ENCODE measurements at places on chromosomes 12 and 14. TPM values are rescaled to one million over a fixed set of nuclear protein-coding genes. Genes with fewer than 3 reads are reported as not detected.

Gene CTSG
- total RNA-seq = not detected

Gene PRH1
- 10.5 TPM for total RNA-seq

Gene ALDH1L2
- 2.2 TPM for total RNA-seq

Gene ADGRD1
- total RNA-seq = 0.21 TPM

Gene CCDC197
- total RNA-seq = not detected

Gene BRI3BP
- 35.1 TPM for total RNA-seq

Gene SERPINA5
- 0.49 TPM for total RNA-seq

DNA sequence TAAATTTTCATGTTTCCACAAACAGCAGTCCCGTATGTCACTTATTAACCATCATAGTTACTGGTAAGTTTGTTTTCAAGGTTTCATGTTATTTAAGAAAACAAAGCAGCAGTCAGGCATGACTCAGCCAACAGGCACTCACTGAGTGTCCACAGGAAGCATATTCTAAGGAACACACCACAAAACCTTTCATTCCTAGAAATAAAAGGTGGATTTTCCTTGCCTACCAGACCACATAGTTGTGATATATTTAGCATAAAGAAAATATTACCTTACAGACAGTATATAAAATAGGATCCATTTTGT lies 143.3 kb upstream of the AVPR1A start:
- H3K4me1 ChIP-seq = no peaks in the 10 kb centered on the region
- DNase-seq = no peak
- H3K36me3 ChIP-seq = no peaks in the 10 kb centered on the region
- H3K27ac ChIP-seq = no peak overlapping the region

DNA sequence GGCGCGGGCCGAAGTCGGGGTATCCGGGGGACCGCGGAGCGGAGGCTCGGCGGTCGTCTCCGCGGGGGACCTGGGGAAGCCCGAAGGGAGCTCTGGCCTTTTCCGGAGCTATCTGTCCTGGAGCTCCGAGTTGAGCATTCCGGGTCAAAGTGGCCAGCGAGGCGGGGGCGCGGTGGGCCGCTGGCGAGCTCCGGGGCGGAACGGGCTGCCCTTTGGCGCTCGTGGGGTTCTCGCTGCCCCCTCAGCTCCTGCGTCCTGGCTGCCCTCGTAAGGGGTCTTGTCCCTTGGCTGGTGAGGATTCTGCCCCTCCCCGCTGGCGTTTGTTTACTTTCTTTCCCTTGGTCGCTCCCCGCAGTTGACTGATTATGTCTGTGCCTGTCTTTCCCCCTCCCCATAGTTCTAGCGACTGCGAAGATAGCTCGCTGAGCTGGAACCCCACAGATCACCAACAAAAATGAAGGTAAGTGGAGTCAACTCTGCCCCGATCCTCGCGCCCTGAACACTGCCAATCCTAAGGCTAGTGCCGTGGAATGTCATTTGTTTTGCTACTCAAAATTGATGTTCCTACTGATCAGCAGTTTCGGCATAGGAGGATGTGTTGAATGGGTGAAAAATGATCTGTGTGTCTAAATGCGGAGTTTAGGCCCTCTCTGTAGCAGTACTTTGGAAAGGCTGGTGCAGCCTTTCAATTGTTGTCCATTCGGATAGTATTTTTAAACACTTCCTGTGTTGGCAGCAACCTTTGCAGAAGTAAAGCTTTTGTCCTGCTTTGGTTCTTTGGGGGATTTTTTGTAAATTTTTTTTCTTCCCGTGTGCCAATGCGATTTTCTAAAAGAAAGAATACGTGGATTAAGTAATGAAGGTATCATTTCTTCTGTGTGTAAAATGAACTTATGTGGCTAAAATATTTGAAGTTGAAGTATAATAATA lies 1.3 kb downstream of the ARID4A start:
- H3K4me1 ChIP-seq = peaks cover 7% of the 10 kb centered on the region
- H3K27me3 ChIP-seq = no peaks in the 10 kb centered on the region
- peak overlapping the region; percentile 80 for H3K27ac ChIP-seq
- no peak for DNase-seq

GRCh38 chr14:101808020-101808641 lies 46.6 kb downstream of the PPP2R5C start:
- peaks cover 6% of the 10 kb centered on the region for H3K36me3 ChIP-seq
- no peak overlapping the region for H3K4me3 ChIP-seq
- no peaks in the 10 kb centered on the region for H3K27me3 ChIP-seq
- H3K27ac ChIP-seq = peak overlapping the region; percentile 97
- H3K4me1 ChIP-seq = peaks cover 19% of the 10 kb centered on the region

GRCh38 chr12:116717466-116718437 lies 20.1 kb downstream of the SPRING1 start:
- H3K4me1 ChIP-seq = peaks cover 4% of the 10 kb centered on the region
- peaks cover 7% of the 10 kb centered on the region for H3K36me3 ChIP-seq
- H3K4me3 ChIP-seq = no peak overlapping the region
- no peaks in the 10 kb centered on the region for H3K27me3 ChIP-seq
- no peak overlapping the region for H3K27ac ChIP-seq

GRCh38 chr12:131644481-131644880 lies 66.4 kb upstream of the SFSWAP start:
- H3K27me3 ChIP-seq = no peaks in the 10 kb centered on the region
- no peak overlapping the region for H3K4me3 ChIP-seq
- no peak overlapping the region for H3K27ac ChIP-seq
- H3K36me3 ChIP-seq = no peaks in the 10 kb centered on the region

DNA sequence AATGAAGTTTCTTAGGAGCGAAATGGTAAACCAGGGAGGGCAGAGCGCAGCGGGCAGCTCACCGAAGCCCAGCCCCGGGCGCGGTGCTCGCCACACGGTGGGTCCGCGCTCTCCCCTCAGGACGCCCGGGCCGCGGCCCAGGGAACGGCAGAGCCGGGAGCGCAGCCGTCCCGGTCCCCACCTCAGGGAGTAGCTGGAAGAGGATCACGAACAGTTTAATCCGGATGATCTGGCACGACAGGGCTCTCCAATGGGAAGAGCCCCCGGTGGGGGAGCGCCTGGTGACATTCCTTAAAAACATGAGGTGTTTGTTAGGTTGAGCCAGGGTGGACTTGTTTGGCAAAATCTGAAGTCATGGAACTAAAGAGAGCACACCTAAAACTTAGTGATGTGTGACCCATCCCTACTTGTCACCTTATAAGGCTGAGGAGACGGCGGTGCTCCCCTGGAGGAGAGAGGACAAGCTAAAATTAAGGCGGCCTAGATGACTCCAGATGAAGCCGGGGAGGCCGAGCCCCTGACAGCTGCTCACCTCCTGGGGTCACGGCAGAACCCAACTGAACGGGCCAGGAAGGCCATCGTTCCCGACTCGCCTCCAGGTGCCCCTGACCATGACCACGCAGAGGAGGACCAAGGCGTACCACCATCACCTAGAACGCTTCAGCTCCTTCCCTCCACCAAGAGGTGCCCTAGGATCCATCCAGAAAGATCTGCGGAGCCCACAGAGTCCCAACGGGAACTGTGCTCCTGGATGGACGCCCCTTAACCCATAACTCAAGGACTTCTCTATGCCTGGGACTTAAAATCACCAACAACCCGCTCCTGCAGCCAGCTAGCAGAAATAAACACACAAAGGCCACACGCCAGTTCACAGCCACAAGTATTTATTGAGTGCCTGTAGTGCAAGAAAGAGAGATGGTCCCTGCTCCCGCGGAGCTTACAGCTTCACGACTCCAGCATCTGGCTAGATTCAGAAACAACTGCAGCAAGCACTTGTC lies 866 bp upstream of the PITPNM2 start:
- peaks cover 32% of the 10 kb centered on the region for H3K4me1 ChIP-seq
- H3K27ac ChIP-seq = peak overlapping the region; percentile 73
- H3K36me3 ChIP-seq = peaks cover 10% of the 10 kb centered on the region
- no peak for DNase-seq
- no peaks in the 10 kb centered on the region for H3K27me3 ChIP-seq

DNA sequence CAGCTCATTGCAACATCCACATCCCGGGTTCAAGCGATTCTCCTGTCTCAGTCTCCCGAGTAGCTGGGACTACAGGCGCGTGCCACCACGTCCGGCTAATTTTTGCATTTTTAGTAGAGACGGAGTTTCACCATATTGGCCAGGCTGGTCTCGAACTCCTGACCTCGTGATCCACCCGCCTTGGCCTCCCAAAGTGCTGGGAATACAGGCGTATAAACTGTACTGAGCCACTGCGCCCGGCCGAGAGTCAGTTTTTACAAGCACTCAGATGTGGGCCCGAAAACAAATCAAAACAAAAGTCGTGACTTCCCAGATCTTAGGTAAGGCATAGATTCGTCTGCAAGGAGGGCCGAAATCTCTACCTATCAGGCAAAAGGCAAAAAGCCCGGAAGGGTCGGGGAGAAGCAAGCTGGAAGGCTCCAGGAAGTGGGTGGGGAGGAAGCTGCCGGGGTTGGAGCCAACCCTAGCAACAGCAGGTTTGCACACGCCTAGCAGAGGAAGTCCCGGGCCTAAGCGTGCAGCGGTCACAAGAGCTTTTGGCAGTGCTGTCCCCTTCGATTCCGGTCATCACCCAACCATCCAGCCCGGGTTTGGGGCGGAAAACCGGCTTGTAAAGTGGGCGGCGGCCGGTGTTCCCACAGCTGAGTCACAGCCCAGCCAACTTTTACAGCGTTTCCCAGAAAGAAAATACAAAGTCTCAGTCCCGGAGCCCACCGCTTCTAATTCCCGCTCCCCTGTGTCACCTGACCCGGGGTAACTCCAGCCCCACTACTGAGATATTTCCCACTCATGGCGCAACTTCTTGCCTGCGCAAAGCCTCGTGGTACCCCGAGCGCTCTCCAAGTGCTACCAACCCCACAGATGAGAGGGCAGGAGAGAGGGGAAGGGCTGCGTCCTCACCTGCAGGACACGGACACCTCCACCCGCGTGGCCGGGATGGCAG lies 583 bp downstream of the CPNE8 start:
- no peaks in the 10 kb centered on the region for H3K27me3 ChIP-seq
- H3K4me3 ChIP-seq = peak overlapping the region; percentile 92
- DNase-seq = peak; percentile 75
- H3K36me3 ChIP-seq = no peaks in the 10 kb centered on the region
- H3K27ac ChIP-seq = peak overlapping the region; percentile 94

DNA sequence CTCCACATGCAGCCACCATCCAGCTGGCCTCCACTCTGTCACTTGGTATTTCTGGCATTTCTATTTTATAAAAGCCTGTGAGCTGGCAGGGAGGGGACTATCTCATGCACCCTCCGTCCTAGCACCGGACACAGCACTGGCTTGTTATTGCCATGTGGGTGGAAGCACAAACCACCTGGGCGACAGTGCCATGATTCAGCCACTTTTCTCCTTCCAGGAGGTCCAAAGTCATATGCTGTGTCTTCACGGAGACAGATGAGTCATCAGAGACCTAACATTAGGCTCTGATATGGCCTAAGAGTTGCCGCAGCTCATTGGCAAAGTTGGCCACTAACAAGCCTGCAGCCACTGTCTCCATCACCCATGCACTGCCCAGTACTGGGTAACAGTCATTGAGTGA lies 1123.0 kb downstream of the VRK1 start:
- H3K27me3 ChIP-seq = no peaks in the 10 kb centered on the region
- H3K4me1 ChIP-seq = no peaks in the 10 kb centered on the region
- no peak for DNase-seq
- H3K36me3 ChIP-seq = no peaks in the 10 kb centered on the region

- H3K36me3 ChIP-seq = peaks cover 4% of the 10 kb centered on the region
- no peak for DNase-seq
- H3K27ac ChIP-seq = no peak overlapping the region
- no peak overlapping the region for H3K4me3 ChIP-seq
Observed at GRCh38 chr14:49654511-49654910, 19.5 kb upstream of the DNAAF2 start.

DNA sequence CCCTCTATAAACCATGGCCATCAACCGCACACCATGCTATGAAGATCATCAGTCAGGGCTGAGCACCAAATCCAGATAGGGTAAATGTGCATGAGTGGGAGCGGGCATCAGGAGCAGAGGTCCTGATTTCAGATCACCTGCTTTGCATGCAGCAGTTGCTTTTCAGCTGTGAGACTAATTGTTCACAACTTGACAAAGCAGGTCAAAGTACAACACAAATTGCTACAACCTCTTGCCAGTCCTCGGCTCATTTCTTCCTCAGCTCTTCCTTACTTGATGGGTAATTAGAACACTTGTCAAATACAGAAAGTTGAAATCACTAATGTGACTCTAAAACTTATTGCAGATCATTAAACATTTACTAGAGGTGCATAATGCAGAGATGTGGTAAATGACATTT lies 171.6 kb downstream of the PPM1H start:
- H3K4me1 ChIP-seq = no peaks in the 10 kb centered on the region
- H3K4me3 ChIP-seq = no peak overlapping the region
- H3K27ac ChIP-seq = no peak overlapping the region
- no peak for DNase-seq
- no peaks in the 10 kb centered on the region for H3K36me3 ChIP-seq
- H3K27me3 ChIP-seq = no peaks in the 10 kb centered on the region

DNA sequence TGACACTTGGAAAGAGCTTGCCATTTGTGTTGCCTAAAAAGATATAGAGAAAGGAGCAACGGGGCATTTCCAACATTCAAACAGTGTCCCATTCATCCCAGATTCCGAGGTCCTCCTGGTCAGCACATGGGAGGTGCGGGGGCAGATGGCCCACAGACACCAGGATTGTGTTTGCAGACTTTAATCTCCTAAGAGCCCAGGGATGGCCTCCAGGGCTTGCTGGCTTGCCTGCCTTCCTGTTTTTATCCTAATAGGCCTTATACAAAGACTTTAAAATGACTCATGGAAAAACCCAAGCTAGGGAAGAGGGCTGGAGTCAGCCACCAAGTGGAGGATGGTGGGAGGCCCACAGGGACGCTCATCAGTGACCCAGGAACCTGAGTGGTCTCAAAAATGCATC lies 21.5 kb upstream of the FAM181A start:
- H3K27ac ChIP-seq = no peak overlapping the region
- no peaks in the 10 kb centered on the region for H3K4me1 ChIP-seq
- no peak overlapping the region for H3K4me3 ChIP-seq
- DNase-seq = no peak

DNA sequence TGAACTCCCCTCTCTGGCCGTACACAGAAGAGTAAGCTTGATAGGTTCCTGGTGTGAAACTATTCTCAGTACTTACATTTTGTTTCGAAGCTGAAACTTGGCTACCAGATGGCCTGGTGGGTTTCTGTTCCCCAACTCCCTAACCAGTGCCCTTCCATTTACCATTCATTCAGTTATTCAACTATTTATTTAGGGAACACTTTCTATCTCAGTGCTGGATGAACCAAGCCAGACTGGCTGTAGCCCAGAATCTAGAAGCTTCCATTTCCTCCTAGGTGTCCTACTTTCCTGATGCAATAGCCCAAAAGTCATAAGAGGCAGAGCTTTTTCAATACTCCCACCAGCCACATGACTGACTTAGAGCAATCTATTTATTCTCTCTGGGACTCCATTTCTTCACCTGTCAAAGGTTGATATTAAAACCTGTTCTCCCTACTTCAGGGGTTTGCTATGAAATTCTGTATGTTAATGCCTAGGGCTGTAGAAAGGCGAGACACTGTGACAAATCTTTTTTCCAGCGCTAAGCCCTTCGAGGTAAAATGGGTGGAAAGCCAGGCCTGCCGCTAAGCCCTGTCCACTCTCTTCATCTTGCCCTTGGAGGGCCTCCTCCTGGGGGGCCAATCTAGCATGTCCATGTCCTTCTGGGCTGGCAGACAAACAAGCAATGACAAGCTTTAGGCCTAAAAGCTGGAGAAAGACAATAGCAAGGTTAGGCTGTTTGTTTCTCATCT lies 8.1 kb upstream of the IRF2BPL start:
- H3K4me1 ChIP-seq = peaks cover 79% of the 10 kb centered on the region
- no peaks in the 10 kb centered on the region for H3K36me3 ChIP-seq
- peak overlapping the region; percentile 99 for H3K27ac ChIP-seq
- DNase-seq = no peak

All from Panc1 (cell line).